RPMI8226 (cell line): ENCODE measurements at places on chromosomes 4 and X.

- DNase-seq = no peak
Measured at GRCh38 chr4:70718811-70719604, 2.8 kb upstream of the RUFY3 start.

GRCh38 chr4:182918791-182919302 lies 1.7 kb upstream of the DCTD start:
- no peak for DNase-seq

DNA sequence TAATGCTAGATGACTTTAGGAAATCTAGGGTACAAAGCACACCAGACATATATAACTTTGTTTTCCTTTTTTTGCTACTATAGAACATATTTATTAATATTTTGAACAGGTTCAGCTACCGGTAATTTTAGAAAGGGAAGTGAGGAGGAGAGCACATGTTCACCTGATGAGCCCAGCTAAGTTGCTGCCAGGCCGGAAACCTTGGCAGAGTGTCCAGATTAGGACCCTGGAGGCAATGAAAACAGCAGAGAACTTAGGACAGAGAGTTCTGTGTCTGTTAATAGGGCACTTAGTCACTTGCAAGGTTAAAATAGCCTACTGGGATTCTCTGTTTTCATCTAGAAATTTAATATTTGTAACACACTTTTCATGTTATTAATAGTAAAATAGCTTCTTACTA lies 348.9 kb upstream of the CPEB2 start:
- no peak for DNase-seq

DNA sequence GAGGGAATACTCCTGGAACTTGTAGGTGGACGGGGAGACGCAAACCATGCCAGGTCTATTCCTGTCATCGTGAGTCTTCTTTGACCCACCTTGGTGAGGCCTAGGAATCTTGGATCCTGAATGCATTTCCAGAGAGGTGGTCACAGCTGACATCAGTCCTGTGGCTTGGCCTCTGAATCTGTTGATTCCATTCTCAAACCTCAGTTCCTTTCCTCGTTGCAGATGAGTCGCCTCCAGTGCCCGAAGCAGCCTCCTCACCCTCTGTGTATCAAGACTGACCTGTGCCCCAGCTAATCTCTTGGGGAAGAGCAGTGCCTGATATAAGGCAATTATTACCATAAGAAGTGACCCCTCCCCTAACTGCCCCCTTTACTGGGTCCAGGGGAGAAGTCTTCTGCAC lies 118.1 kb downstream of the SMIM20 start:
- no peak for DNase-seq

GRCh38 chrX:31449965-31450364 lies 378.1 kb upstream of the FTHL17 start:
- no peak for DNase-seq

DNA sequence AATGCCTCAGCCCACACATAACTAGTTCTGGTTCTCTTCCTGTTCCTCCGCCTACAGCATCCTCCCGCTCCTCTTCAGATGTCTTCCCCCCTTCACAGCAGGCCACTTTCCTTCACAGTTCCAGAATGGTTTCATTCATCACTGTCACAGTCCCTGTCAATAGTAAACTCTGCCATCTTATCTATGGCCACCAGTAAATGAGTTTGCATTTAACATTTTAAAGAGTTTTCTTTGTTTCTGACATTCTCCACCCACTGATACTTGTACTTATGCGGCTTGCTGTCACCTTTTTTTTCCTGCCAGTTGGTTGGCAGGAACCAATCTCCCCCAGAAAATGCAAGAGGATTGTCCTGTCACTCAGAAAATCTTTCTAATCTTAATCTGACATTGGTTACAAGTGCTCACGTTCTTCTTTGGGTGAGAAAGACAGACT lies 114.1 kb downstream of the GLUD2 start:
- no peak for DNase-seq

- DNase-seq = peak; percentile 86
Measured at GRCh38 chr4:6047130-6047673, 29.0 kb upstream of the C4orf50 start.

DNA sequence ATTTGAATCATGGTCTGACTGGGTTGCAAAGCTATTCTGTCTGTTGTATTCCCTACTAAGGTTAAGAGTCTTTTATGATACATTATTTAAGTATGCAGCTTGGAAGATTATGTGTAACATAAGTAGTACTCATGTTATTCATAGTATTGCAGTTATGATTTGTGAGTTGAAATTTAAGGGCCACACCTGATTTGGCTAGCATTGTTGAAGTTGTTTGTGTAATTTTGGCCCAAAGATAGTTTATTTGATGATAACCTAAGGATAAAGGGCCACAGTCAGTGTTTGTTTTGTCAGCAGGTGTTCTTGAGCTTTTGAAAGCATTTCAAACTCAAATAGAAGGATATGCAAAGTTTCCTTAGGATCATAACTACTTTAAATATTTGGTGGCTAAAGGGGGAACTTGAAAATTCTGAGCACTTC lies 38.9 kb downstream of the NUDT9 start:
- no peak for DNase-seq

DNA sequence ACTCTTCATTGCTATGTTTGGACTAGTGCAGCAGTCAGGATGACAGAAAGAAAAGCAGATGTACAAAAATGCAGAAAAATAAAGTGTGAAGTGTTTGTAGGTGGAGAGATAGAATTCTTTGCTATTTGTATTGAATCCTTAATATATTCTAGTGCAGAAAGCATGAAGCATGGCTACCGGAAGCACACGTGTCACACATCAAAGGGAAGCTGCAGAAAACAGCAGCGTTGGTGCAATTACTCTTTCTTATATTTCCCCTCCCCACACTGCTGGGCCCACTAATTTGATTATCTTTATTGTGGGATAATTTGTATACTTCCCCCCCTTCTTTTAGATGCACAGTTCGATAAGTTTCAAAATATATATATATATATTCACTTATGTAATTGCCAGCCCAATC lies 35.9 kb upstream of the TAPT1 start:
- no peak for DNase-seq

GRCh38 chrX:37472836-37473235 lies 98.6 kb upstream of the LANCL3 start:
- no peak for DNase-seq

DNA sequence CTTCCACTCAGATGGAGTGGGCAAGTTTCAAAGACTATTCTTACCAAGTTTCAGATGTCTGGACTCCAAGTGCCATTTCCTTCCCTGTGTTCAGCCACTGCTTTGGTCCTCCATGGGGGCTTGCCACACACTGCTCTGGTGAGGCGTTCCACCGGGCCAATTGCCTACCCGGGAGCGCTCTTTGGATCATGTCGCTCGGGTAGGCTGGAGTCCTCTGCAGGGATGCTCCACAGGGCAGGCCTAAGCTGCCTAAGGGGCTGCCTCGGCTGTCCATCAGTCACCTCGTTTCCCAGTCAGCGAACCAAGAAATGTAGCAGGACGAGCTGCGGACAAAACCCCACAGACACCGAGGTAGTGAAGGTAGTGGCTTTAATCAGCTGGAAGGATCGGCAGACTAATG lies 200.7 kb upstream of the KLF8 start:
- no peak for DNase-seq

DNA sequence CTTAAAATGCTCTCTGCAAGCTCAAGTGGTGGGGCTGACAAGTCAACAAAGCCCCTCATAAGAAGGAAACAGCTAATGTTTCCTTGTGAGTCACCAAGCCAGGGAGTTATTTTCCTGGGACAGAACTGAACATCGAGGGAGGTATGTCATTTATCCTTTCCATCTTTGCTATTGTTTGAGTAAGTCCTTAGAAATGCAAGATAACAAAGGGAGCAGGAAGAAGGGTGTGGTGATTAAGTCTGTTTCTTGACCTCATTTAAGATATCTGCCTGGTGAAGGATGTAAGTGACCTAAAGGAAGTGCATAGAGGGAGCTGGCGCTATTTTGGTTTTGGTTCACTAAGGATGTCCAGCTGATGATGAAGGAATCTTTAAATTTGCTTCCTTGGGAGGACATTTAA lies 39.9 kb downstream of the ATG4A start:
- no peak for DNase-seq

DNA sequence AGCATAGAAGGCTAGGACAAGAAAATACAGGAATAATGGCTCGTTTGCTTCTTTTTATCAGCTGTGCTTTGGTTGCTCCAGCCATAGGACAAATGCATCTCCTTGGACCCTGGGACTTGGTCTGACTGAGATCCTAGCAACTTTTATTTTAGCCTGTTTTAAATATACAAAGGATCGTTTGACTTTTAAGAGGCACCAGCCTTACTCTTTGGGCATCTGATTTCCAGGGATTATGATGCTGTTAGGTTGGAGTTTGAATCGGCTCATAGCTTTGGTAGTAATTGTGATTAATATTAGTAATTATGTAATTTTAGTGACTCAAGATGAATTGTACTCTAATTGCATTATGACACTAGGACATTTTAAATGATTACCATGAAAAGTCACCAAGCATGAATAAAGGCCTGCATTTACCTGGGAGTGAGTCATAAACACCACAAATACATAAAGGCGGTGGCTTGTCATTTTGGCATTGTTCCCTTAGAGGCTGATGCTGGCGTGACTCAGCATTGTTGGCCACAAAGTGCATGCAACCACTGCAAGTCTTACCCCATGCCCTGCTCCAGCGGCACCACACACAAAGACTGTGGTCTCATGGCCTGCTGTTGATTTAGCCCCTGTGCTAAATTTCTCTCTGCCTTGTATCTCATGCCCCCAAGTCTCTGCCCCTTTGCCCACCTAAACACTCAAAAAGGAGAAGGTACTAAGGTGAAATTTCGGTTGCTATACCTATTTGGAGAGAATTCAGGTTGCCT lies 12.4 kb downstream of the GPAT3 start:
- DNase-seq = peak; percentile 90

- DNase-seq = no peak
Measured at GRCh38 chrX:151754641-151755215, 20.2 kb downstream of the CNGA2 start.

DNA sequence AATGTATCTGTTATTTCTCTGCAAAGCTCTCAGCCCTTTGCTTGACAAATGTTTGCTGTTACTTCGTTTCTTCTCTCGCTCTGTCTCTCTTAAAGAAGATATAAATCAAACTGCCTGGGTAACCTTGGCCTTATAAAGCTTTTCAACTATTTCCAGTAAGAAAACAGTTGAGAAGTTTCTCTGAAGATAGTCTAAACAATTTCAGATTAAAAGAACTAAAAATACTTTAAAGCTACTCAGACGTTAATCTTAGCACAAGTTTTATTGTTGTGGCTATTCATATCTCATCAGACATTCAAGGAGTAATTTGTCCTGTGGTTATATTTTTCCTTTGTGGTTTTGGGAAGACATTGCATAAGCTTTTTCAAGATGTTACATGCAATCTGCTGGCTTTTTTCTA lies 22.6 kb downstream of the HOPX start:
- DNase-seq = no peak

DNA sequence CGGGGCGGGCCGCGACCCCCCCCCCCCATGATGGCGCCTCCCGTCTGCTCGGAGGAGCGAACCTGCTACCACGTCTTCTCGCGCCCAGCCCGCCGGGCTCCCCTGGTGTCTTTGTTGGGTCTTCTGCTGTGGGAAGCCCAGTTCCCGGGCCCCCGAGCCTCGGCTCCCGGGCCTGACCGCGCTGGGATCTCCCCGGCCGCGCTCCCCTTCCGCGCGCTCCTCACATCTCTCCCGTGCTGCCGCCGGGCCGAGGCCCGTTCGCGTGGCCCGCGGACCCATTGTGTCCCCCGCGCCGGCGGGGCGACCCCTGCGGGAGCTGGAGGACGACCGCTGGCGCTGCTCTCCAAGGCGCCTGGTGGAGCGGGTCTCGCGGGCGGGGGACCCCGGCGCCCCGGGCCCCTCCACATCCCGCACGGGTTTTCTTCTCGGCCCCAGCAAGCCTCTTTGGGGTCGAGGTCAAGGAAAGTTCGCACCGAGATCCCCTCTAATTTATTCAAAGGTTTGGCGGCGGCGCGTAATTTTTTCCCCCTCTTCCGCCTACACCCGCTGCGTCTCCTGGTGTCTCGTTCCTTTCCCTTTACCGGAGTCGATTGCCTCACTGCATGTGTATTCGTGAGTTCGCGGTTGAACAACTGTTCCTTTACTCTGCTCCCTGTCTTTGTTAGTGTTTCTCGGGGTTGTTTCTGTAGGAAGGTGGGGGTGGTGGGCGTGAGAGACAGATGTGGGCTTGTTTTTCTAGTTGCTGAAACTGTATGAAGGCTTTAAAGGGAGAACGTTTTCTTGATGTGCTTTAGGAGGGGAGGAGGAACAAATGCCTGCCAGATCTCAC lies 770 bp downstream of the SMAD1 start:
- peak; percentile 56 for DNase-seq

DNA sequence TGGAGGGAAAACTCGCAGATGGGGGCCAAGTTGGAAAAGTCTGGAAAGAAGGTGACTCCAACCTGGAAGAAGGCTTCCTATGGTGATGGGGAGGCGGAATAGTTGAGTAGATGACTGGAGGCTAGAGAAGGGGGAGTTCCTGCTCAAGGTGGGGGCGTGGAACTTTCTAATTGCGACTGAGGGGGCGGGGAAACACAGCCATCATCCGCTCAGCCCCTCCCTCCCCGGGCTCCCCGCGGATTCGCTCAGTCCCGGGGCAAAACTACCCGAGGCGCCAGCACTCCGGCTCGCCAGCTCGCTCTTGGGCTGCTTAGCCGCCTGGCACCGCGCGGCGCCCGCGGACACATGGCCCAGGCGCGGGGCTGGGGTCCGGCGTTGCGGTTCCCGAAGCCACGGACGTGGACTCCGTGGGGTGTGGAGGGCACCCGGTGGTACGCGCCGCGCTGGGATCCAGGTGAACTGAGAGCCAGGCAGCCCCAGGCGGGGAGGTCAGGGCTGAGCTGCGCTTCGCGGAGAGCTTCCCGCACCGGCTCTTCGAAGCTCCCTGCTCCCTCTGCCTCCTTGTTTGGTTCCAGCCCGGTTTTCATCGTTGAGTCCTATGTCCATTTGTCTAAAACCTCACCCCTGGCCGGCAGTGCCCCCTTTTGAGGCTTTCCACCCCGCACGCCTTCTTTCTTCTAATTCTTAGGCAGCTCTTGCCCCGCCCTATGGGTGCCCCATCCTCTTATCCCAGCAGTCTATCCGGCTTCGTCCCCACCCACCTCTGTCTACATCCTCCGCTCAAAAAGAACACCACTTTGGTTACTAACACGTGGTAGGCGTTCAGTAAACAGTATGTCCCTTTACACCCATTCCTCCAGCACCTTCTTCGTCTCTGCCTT lies 38.9 kb downstream of the STARD8 start:
- peak; percentile 37 for DNase-seq

DNA sequence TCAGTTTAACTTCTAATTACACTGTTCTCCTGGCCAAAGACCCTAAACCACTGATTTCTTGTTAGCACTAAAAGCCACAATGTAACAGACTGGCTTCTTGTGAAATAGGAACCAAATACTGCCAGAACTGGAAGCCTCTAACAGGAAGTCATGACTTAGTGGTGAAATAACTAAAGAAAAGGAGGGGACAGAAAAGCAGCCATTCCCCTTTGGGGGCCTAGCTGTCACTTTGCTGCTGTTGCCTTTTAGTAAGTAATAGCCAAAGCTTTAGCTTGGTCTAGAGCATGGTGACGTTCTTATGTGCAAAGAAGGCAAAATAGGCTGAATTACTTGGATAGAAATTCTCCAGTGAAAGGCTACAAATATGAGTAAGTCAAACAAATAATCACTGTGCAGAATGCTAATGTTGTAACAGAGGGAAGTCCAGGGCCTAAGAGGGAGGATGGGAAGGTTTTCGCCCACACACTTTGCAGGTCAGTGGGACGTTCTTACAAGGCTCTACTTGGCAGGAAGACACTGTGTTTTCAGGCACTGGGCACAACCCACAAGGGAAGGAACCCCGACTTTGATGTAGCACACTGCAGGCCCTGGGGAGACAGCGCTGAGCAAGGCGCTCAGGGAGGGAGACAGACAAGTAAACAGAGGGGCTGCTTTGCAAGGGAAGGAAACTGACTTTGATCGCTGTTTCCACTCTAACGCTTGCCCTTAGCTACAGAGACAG lies 16.7 kb downstream of the GAB3 start:
- no peak for DNase-seq
